Caki2 (cell line): ENCODE measurements at places on chromosomes 2 and 18. TPM values are rescaled to one million over a fixed set of nuclear protein-coding genes. Genes with fewer than 3 reads are reported as not detected.

The REG1A gene
- total RNA-seq = not detected in 2 replicates

The FOXD4L1 gene
- total RNA-seq = not detected in 2 replicates

The CIDEA gene
- not detected in 2 replicates for total RNA-seq

The MTIF2 gene
- total RNA-seq = 35.2 and 42.6 TPM in 2 replicates

The DSG1 gene
- not detected in 2 replicates for total RNA-seq

The OTOS gene
- not detected in 2 replicates for total RNA-seq

The FAM161A gene
- 0.09 and 0.88 TPM in 2 replicates for total RNA-seq

- no peak for DNase-seq
These were observed 96.9 kb upstream of the RMP24 start for GRCh38 chr18:35875566-35875965.

- DNase-seq = no peak
These were observed 30.9 kb downstream of the NOL10 start for GRCh38 chr2:10658914-10659257.

DNA sequence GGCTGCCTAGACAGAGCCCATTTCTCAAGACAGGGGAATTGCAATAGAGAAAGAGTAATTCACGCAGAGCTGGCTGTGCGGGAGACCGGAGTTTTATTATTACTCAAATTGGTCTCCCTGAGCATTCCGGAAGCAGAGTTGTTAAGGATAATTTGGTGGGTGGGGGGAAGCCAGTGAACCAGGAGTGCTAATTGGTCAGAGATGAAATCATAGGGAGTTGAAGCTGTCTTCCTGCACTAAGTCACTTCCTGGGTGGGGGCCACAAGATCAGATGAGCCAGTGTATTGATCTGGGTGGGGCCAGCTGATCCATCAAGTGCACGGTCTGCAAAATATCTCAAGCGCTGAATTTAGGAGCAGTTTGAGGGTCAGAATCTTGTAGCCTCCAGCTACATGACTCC is 84.8 kb downstream of the RTN4 start:
- DNase-seq = no peak

GRCh38 chr2:14313341-14313740 is 319.2 kb upstream of the LRATD1 start:
- no peak for DNase-seq

GRCh38 chr2:177783835-177784744 is 288.5 kb downstream of the PDE11A start:
- peak; percentile 6 for DNase-seq

DNA sequence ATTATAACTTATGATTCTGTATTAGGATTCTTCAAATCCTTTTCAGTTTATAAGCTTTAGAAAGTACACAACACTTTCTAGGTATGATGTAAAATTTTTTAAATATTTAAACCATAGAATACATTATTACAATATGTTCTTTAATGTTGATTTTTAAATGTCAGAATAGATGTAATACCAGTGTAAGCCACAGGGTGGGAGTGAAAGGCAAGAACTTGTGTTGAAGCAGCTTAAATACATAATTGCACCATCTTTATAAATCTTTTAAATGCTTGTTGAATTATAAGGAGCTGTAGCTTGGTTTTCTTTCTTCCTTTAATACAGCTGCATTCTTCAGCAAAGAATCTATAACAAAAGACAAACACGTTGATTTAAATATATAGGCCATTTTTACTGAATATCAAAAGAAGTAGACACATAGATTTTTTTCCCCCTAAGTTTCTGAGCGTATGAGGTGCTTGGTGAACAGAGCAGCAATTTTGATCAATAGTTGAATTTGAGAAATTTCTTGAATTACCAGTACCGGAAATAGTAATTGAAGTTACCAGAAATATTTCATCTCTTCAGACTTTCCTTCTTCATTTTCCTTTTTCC is 63.0 kb downstream of the TANK start:
- DNase-seq = peak; percentile 6

DNA sequence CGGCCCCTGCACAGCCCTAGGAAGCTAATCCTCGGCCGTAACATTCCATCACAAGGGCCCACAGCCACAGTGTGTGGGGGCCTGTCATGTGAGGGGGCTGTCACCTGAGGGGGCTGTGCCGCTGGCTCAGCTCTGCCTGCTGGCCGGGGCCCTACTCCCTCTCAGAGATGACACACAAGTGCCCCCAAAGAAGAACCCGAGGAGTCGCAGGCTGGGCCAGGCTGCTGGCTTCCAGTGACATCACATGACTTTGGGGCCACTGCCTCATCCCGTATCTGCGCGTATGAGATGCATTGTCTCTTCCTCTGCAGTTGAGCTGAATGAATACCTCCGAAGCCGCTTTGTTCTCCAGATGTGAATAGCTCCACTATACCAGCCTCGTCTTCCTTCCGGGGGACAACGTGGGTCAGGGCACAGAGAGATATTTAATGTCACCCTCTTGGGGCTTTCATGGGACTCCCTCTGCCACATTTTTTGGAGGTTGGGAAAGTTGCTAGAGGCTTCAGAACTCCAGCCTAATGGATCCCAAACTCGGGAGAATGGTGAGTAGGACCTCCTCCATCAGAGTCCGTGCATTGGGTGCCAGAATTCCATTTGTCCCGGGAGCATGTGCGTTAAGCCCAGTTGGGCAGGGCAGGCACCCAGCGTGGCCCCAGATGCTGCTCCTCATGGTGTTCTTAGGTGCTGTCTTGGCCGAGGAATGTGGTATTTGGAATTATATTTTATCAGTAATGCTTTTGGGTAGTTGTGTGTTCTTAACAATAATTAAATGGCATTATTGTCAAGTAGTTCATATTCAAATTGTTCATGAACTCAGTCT is at the start of gene CNDP1:
CNDP1 (plus strand) TSS at position 351 of the 820 bp plus-strand sequence; CDS start at position 519, 168 bp downstream.
- no peak for DNase-seq

- no peak for DNase-seq
These were observed 253.0 kb downstream of the DCDC2C start for GRCh38 chr2:3956406-3956805.

- DNase-seq = no peak
These were observed 273.6 kb downstream of the HRH4 start for GRCh38 chr18:24734058-24734457.

DNA sequence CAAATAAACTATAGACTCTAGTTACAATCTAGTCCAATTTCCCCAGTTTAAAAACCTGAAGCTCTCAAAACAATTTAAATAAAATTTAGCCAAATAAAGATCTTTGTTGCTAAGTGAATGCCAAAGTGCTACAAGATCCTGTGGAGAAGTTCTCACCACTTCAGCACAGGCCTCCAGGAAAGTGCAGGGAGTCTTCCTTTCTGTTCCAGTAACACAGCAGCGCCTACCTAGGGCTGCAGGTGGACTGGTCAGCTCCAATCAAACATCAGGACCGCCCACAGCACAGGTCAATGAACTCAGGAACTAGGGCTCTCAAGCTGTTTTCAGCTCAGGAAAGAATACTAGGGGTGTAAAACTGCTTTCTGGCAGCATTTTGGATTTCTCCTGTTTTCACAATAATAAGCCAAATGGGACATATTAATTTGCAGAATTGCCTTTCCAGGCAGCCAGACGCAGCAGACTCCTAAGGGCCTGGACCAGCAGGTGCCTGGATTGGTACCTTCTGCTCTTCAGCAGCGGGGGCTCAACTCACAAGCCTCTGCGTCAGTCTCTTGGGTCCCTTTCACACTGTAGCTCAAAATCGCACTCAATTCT is 1.5 kb downstream of the FAM110C start:
- DNase-seq = peak; percentile 19

- no peak for DNase-seq
These were observed 19.8 kb downstream of the HDAC4 start for GRCh38 chr2:239380831-239381708.

- DNase-seq = no peak
These were observed 27.5 kb downstream of the CDH20 start for GRCh38 chr18:61360404-61361383.

GRCh38 chr2:33014268-33014667 is 67.5 kb downstream of the LTBP1 start:
- no peak for DNase-seq
